BJ (cell line): ENCODE measurements at places on chromosomes 4 and X.

GRCh38 chr4:120037411-120037810 is 29.2 kb downstream of the MAD2L1 start:
- no peak for DNase-seq

- no peak for DNase-seq
Measured at GRCh38 chr4:27084685-27085361, 224.2 kb downstream of the STIM2 start.

DNA sequence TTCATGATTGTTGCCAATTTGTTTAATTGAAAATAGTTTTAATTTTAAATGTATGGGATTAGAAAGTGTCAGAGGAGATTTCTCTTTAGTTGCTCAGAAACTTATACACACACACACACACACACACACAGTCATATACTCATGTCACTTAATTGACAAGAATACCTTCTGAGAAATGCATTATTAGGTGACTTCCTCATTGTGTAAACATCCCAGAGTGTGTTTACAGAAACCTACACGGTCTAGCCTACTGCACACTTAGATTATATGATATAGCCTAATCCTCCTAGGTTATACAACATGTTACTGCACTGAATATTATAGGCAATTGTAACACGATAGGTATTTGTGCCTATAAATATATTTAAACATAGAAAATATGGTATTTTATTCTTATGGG is 1327.4 kb downstream of the FSTL5 start:
- no peak for DNase-seq

DNA sequence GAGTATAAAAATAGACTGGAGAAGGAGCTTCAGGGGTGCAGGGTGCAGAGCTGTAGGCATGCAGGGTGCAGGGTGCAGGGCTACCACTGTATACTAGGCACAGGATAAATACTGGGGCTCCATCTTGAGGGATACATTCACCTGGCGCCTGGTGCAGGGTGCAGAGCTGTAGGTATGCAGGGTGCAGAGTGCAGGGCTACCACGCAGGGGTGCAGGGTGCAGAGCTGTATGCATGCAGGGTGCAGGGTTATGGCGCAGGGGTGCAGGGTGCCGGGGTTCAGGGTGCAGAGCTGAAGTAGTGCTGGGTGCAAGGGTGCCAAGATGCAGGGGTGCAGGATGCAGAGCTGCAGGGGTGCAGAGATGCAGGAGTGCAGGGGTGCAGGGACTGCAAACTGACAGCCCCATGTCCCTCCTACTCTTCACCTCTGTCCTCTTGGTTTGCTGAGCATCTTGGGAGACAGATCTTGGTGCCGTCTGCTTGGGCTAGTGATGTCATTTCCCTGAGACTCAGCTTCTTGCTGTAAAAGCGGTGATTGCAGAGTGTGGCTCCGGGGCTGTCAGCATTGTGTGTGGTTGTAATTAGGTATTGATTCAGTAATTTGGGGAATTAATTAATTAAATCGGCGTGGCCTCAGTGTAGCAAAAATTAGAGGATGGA is 91.2 kb downstream of the ADRA2C start:
- no peak for DNase-seq

GRCh38 chrX:29257521-29257920 is 670.3 kb downstream of the IL1RAPL1 start:
- DNase-seq = no peak
